ENCODE measurements at places on chromosomes 12 and 14.

- DNase-seq, result no peak
These were observed 1.5 kb upstream of the NANOG start for GRCh38 chr12:7787574-7788293.

- DNase-seq, result no peak
These were observed 145.3 kb downstream of the BCAT1 start for GRCh38 chr12:24803430-24804245.

- DNase-seq, result no peak
These were observed 66.1 kb upstream of the BCAT1 start for GRCh38 chr12:25014961-25015360.

GRCh38 chr14:29897181-29897580 is 30.5 kb downstream of the PRKD1 start:
- no peak for DNase-seq

DNA sequence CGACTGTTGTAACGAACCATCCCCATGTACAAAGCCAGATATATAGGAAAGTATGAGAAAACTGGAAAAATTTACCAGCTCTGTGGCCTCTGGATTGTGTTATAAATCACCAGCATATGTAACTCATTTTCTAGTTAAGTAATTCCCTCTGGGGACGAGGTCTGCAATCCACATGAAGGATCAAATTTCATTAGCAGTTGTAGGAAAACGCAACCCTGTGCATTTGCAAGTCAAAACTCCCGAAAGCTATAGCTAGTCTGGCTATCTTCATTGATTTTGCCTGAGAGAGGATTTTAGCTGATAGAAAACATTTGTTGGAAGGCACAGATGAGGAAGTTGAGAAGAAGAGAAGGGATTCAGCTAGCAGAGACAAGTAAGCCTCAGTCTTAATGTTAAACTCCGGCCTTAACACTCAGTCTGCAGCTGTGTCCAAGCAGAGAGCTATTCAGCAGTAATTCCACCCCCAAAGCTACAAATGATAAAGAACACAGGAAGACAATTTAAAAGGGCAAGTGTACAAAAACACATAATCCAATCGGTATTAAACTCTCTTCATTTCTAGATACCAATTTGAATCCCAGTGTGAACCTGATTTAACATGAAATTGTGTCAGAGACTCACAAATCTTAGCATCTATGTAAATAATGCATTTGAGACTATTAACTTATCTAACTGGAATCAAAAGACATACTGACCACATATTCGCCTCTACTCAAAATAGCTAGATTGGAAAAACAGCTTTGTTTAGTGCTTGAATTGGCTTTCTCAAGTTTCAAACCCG is 54.2 kb upstream of the CERS5 start:
- no peak for DNase-seq

DNA sequence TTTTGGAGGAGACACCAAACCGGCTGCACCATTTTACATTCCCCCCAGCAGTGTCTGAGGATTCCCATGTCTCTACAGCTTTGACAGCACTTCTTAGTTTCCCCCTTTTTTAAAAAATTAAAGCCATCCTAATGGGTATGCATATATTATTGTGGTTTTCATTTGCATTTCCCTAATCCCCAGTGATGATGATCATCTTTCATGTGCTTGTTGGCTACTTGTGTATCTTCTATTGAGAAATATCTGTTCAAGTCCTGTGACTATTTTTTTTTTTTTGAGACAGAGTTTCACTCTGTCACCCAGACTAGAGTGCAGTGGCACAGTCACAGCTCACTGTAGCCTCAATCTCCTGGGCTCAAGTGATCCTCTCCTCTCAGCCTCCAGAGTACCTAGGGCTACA is 23.2 kb upstream of the ASPG start:
- DNase-seq, result no peak

DNA sequence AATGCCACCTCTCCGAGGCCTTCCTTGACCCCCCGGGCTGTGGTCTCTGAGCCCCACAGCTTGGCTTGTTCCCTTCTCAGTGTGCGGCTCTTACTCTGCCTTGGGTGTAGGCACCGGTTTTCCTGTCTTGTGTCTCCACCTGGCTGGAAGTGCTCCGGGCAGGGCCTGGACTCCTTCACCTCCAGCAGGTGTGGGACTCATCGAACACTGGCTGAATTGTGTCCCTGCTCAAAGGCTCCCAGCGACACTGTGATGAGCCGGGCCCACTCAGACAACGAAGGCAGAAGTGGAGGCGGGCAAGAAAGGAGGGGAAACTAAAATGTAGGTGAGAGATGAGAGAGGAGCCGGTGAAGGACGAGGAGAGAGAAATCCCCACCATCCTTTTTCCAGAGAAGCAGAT is 18.0 kb downstream of the TMEM63C start:
- no peak for DNase-seq

DNA sequence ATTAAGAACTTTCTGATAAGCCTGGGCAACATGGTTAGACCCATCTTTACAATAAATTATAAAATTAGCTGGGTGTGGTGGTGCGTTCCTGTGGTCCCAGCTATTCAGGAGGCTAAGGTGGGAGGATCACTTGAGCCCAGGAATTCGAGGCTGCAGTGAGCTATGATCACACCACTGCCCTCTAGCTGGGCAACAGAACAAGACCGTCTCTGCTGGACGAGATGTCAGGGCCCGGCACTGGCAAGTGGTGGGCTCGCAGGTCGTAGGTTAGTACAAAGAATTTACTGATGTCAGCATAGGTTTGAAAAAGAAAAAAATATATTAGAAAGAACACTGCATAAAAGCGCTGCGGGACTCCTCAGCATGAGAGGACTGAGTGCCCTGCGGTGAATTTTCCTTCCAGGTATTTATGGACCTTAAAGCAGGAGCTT is 15.7 kb upstream of the VSIG10 start:
- DNase-seq, result no peak

DNA sequence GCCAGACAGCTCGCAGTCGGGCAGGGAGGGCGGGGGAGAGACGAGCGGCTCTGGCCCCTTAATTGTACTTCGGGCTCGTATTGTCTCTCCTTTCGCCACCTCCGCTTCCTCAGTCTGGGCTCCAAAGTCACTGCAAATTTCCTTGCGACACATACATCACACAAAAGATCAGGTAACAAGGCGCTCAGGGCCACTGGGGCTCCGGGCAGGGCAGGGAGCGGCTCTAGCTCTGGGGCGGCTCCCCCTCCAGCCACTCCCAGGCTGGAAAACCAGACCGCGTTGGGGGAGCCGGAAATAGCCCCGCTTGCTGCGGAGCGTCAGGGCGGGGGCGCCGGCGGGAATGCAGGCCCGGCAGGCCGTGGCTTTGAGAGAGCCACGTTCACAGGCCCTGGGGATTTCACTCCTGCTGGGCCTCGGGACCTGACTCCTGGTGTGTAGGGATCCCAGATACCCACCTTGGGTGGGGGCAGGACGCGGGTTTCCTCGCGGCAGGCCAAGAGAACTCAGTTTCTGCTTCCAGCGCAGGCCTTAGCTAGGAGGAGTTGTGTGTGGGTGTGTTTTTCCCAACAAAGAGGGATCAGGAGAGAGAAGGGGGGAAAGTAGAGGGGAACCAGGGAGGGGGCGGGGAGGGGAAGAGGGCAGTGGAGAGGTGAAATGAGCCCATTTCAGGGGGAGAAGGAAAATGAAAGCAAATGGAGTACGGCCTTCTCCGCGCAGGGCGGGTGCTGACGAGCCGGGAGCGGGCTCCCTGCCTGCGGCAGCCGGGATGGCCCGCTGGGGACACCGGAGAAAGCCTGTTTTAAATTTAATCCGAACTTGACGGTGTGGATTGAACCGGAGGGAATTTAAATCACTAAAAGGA is 4.4 kb upstream of the HOXC9 start:
- DNase-seq, result no peak

- no peak for DNase-seq
These were observed 58.8 kb downstream of the PIK3C2G start for GRCh38 chr12:18320036-18320617.

GRCh38 chr12:108356835-108357806 is 18.0 kb upstream of the CMKLR1 start:
- no peak for DNase-seq

- DNase-seq, result peak; percentile 64
These were observed at the start of gene RARG for GRCh38 chr12:53231921-53232645. Gene RARG, minus strand, starts transcription at chr12:53232209. Its CDS starts 4,664 bp downstream, at chr12:53227545.

GRCh38 chr12:124525455-124525854 is 42.0 kb downstream of the NCOR2 start:
- no peak for DNase-seq

DNA sequence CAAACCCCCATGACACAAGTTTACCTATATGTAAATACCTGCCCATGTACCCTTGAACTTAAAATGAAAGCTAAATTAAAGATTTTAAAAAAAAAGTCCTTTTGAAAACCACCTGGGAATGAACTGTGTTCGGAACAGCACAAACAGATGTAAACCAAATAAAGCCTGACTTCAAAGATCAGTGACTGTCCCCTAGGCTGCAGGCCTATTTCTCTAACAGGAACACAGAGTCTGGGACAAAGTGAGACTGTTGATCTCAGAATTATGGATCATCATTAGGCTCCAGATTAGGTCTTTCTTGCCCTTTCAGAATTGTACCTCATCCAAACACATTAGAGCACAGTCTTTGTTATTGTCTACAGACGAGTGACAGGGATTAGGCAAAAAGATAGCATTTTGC is 54.6 kb downstream of the PAH start:
- no peak for DNase-seq

- DNase-seq, result no peak
These were observed 167.4 kb upstream of the RGS6 start for GRCh38 chr14:71764701-71765382.

GRCh38 chr12:116612436-116612835 is 53.3 kb downstream of the MAP1LC3B2 start:
- no peak for DNase-seq

DNA sequence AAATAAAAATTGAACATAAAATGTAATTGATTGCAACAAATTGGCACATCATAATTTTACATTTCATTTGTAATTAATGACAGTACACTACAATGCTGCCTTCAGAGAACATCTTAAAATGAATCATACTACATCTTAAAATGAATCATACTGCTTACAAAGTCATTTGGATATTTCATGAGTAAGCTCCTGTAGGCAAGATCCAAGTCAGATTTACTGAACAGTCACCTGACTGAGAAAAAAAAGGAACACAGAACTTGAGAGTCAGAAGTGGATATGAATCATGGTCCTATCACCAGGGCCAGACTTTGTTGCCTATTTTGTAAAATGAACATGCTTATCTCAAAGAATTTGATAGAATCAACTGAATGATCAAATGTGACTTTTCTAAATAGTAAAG is 32.7 kb upstream of the FBLN5 start:
- no peak for DNase-seq

DNA sequence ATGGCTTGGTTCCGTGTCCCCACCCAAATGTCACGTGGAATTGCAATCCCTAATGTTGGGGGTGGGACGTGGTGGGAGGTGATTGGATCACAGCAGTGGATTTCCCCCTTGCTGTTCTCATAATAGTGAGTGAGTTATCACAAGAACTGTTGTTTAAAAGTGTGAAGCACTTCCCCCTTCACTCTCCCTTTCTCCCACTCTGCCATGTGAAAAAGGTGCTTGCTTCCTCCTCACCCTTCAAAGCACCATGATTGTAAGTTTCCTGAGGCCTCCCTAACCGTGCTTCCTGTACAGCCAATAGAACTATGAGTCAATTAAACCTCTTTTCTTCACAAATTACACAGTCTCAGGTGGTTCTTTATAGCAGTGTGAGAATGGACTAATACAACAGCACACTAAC is 5.3 kb upstream of the CEP128 start:
- no peak for DNase-seq

DNA sequence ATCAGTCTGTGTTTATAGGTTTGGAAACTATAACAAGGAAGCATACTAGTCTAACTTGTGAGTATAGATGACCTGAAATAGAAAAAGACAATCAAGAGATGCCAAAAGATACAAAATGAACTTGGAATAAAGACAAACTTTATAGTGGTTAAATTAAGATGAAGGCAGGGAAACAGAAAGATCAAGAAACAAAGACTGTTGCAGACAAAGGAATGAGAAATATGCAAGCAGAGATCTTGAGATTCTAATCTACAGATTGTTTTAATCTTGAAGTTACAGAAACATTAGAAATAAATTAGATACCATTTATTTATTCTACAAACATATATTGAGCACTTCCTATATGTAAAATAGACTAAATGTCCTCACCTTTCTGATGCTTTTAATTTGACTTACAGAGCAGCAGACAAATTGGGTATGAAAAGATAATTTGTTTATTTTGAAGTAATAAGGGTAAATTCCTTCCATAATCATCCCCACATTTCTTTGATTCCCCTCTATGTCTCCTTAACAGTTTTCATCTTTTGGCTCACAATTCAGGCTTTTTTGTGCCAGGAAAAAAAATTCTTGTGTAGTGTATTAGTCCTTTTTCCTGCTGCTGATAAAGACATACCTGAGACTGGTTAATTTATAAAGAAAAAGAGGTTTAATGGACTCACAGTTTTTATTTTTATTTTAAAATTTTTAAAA is 134.4 kb downstream of the KITLG start:
- DNase-seq, result no peak
